ENCODE measurements at places on chromosomes 4 and X.

- DNase-seq = no peak
These were observed 14.0 kb upstream of the HSFX1 start for GRCh38 chrX:149759824-149760223.

DNA sequence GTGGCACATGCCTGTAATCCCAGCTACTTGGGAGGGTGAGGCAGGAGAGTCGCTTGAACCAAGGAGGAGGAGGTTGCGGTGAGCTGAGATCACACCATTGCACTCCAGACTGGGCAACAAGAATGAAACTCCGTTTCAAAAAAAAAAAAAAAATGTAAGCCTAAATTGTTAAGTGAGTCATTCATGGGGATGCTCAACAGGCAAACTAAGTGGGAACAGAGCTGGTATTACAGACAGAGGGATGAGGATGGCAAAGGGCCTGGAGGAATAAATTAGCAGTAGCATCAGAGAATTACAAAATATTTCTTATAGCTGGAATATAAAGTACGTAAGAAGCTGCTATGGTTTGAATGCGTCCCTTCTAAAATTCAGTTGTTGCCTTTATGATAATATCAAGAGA is 43.4 kb upstream of the OGT start:
- DNase-seq = no peak

- no peak for DNase-seq
These were observed 27.6 kb downstream of the OPRPN start for GRCh38 chr4:70425306-70425705.

GRCh38 chr4:56272003-56272402 is 115.3 kb downstream of the AASDH start:
- no peak for DNase-seq

- no peak for DNase-seq
These were observed 9.5 kb downstream of the NAF1 start for GRCh38 chr4:163157157-163157556.

- no peak for DNase-seq
These were observed 129.1 kb upstream of the AFF2 start for GRCh38 chrX:148371291-148371690.

GRCh38 chr4:13893211-13893610 is 265.7 kb upstream of the BOD1L1 start:
- DNase-seq = no peak

DNA sequence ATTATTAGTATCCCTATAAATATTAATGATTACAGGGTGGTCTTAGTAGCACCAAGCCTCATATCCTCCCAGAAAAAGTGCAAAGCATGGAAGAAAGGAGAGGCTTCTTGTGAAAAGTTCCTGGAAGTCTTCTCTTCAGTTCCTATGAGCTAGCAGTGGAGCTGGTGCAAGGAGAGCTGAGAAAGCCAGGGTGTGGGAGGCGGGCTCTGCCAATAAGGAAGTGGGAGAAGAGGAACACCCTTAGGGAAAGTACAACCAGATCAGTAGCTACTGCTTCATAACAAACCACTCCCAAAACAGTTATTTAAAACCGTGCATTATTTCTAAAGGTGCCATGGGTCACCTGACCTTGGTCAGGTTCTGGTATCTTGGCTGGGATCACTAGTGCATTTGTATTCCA is 72.4 kb downstream of the MAP9 start:
- no peak for DNase-seq

DNA sequence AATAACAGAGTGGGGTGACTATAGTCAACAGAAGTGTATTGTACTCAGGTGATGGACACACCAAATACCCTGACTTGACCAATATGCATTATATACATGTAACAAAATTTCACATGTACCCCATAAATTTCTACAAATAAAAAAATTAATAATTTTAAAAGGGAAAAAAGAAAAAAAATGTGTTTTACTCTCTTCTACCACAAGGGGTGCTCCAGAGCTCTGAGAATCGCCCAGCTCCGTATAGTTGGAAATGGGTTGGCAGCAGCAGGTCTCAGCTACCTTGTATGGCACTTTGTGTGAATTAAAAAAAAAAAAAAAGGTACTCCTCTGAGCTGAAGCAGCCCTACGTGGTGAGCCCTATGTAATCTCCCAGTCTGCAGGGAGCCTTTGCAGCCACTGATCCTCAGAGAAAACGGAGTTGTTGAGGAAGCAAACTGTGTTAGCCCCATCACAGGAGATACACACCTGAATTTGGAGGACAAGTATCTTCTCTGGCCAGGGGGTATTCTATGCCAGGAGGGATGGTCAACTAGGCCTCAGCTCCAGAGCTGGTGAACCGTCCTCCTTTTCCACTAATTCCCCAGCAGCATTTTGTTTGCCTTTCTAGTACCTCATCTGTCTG is 17.2 kb upstream of the POLA1 start:
- DNase-seq = no peak

Data from activated CD4-positive, CD25-positive, alpha-beta regulatory T cell (primary cell).